ENCODE measurements at places on chromosomes 5 and 9.

GRCh38 chr9:4421847-4422246 lies 68.4 kb upstream of the SLC1A1 start:
- DNase-seq, result no peak

DNA sequence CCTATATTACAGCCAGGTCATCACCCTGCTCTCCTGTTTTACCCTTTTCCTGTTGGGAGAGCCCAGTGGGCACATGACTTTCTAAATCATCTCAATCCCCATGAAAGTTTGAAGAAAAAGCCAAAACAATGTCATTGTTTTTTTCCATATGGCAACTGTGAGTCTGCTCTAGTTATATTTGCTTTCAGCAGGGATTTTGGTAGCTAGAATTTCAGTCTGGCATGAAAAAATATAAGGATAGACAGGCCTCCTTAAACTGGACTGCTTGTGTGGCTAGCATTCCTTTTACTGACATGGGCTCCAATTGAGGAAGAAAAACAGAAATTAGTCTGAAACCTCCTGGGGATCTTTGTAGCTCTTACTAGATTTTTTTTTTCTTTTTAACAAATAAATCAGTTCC lies 25.6 kb downstream of the MOCS2 start:
- DNase-seq, result no peak

DNA sequence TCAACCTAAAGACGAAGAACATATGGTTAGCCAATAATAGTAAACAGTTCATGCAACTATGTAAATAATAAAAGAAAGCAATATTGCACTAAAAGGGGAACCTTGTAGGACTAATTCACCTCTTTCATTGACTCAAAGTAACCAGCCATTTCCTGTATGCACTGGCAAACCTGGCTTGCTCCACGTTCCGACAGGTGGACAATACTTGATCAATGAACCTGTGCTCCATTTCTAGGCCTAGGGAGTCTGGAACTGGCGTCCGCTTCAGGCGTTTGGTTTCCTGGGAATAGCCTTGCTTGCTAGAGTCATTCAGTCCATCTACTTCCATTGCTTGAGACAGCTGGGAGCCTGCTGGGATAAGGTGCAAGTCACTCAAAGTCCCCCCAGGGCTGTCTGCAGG lies 41.6 kb downstream of the PTAR1 start:
- no peak for DNase-seq

DNA sequence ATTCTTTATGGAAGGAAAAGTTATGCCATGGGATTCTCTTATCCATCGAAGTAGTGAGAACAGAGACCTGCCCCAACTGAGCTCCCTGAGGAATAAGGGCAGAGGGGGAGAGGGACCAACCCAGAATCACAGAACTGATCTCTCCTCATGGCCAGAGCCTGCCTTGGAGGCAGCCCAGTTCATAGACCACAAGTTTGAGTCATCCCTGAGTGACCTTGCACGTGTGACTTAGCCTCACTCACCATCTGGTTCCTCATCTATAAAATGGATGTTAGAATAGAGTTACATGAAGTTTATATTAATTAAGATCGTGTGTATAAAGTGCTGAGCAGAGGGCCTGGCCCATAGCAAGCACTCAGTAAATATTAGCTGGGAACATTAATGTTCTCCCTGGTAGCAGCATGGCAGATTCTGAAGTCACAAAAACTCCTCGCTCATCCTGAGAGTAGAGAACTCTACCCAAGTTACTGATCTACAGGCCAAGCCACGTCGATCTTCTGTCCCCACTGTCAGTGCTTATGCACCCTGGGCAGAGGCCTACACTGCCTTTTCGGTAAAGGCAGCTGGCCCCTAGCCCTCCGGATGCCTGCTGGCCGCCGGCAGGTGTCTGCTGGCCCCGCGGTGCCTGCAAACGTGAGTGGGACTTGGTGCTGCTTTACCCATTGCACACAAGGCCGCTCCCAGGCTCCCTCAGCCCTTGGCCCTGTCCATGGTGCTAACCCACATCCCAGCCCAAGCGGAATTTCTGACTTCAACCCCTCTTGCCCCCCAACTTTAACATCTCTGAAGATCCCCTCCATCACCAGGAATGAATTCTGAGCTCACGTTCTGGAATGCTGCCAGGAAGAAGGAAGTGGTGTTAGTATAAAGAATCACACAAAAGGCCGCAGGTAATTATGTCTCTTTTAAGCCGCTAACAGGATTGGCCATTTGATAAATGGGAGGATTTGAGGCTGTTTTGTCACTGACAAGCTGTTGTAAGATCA lies 61.1 kb upstream of the ARAP3 start:
- no peak for DNase-seq

Measured in stimulated activated CD4-positive, alpha-beta T cell treated with anti-CD3 and anti-CD28 coated beads, Interleukin-4, amount 100 ng/mL, for 1 hour (primary cell).